ENCODE measurements at places on chromosomes 7 and 10.

- peak; percentile 33 for DNase-seq
Measured at GRCh38 chr7:26686448-26686981, 177.9 kb downstream of the SKAP2 start.

DNA sequence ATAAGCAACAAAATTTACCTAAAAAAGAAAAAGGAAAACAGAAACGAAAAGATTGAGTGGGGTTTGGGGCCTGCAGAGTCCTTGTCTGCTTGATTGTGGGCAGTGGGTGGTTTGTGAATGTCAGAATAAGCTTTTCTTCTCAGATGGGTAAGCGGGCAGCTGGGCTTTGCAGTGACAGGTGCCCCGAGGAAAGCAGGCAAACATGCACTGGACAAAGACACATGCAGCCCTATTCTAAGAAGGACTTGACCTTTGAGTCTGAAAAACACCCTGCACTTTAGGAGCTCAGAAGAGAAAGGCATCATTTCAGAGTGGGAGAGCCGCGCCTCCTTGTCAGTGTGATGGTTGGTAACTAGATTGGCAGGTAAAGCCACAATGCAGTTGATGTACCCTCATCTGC is 562.7 kb downstream of the PTPRN2 start:
- DNase-seq, result no peak

GRCh38 chr7:2032030-2032875 is 200.5 kb downstream of the MAD1L1 start:
- peak; percentile 13 for DNase-seq

GRCh38 chr10:513393-513792 is 176.1 kb downstream of the DIP2C start:
- DNase-seq, result no peak

DNA sequence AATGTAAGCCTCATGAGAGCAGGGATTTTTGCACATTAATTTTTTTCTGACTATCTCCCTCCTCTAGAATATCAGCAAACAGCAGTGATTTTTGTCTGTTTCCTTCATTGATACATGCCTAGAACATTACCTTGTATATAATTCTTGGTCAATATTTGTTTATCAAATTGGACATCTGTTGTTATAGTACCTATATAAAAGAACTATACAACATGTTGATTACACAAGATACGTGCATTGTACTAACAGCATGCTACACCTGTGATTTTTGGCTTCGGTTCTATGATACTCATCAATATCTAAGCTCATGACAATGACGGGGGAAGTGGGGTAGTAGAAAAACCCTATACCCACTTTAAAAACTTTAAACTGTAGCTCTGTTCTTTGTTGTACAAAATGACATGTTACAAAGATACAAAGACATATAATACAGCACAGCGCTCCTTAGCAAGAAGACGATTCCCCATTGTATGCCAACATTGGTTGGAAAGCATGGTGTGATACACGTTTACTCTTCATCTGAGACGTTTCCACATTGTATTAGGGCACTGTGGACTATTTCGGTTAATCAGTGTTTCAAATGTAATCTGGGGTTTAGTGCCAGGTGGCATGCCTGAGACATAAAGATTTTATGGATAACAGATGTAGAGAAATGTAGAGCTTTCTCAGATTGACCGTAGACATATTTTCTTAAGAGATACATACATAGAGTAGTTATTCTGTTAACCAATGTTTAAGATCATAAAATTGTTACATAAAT is 70.5 kb upstream of the FOXP2 start:
- DNase-seq, result no peak
